ENCODE measurements at places on chromosomes 4 and X.

DNA sequence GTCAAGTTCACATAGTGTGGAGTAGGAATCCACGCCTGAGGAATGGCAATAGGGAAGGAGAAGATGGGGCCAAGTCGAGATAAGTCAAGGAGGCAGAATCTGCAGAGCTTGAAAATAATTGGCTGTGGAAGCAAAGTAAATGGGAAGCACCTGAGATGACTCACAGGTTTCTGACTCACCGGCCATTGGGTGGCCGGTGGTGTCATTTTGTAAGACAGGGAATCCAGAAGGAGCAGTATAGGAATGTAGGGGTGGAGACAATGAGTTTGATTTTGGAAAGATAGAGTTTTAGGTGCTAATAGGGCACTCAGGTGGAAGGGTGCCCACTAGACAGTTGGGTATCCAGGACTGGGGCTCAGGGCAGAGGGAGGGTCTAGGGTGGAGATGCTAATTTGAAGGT, 201.0 kb upstream of the MAMLD1 start:
- no peak for DNase-seq

GRCh38 chr4:176774852-176775251, 17.9 kb downstream of the VEGFC start:
- no peak for DNase-seq

GRCh38 chr4:10593130-10593529, 91.4 kb downstream of the CLNK start:
- no peak for DNase-seq

DNA sequence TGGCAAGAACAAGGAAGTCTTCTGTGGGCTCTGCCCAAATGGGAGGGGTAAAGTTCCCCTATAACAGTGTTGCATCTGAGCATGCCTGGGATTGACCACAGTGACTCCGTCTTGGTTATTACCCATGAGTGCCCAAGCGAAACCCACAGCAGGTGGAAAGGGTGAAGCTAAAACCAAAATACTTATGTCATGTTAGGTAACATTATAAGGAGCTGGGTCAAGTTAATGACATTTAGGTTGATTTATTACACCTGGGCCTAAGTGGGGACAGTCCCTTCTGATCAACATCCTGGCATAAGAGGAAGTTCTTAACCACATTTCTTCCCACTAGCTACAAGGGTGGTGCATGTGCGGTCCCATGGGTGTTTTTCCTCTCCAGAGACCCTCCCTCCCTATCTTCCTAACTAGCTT, 1.3 kb upstream of the ZNF732 start:
- no peak for DNase-seq

DNA sequence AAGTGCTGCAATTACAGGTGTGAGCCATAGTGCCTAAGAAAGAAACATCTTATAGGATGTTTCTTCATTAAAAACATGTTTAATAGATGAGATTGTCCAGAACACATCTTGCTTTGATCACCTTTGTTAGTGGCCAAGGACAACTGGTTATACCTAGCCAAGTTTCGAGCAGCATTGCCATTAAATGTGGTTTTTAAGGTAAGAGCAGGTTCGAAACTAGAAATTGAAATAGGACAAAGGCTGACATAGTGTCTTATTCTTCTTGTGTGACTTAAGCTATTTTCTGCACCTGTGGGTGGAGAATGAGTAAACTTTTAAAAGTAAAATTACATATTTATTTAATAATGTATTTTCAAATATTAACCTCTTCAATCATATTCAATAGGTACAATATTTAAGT, 59.0 kb downstream of the RBPJ start:
- no peak for DNase-seq

DNA sequence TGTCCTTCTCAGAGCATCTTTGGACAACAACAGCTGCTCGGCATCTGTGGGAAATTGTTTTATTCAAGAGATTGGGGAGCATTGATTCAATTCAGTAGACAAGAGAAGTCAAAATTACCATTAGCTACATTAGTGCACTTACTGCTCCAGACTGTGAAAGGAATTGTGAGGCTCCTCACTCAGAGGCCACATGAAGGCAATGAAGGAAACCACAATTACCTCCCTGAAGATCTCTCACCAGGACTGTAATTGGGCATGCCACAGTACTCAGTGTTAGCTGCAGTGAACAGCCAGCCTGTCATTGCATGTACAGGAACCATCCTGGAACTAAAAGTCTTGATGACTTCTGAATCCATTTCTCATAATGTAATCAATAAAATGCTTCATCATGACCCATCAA, 144.8 kb downstream of the PPA2 start:
- no peak for DNase-seq

- DNase-seq, result no peak
Observed at GRCh38 chrX:108712886-108713285, 23.5 kb downstream of the IRS4 start.

DNA sequence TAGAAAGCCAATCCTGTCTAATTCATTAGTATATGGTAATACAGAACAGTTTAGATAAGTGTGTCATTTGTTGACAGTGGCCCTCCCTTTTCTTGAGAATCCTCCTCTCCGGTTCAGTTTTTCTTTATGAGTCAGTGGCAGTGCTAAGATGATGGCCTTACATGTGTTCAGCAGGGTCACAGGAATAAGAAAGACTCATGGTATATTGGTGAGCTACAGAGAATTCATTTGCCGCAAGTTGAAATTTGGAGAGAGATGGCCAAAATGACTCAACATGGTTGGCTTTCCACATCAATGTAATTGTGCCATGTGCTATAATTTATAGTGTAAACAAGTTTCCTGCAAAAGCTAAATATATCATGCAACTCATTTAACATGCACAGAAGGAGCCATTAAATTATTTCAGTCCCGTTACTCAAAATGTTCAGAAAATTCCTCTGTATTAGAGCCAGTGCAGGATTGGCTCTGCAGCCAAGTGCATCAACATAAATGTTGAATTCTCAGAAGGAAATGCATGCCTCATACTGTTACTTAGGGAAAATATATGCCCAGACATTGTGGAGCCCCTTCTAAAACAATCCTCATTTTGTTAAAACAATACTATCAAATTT, 374.3 kb downstream of the AFF2 start:
- DNase-seq, result no peak

GRCh38 chr4:86089781-86090323, 270.0 kb downstream of the MAPK10 start:
- no peak for DNase-seq

- no peak for DNase-seq
Observed at GRCh38 chr4:184620212-184620867, 28.9 kb downstream of the CASP3 start.

DNA sequence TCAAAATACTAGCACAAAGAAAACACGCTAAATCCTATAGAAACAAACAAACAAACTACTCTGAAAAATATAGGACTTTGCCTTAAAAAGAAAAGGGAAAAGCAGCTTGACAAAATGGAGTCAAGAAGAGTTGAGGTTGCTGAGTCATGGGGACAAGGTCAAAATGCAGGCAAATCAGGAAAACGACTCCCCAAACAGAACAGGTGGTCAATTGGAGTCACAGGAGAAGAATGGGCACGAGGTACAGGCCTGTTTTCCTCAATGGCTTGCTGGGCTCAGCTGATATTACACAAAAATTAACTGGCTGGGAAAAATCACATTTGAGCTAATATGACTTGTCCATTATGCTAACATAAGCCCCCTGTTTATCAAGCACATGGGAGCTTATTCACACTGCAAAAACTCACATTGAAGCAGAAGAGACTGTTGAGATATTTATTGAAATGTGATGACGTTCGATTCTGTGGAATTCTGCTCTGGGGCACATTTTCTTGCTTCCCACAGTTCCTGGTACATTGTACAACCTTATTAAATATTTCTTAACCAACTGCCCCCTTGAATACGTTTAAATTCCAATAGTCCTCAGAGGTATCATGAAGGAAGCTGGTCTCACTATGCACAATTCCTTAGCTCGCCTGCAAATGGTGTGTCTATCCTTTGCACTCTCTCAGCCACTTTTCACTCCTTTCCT, 1622.1 kb downstream of the STIM2 start:
- no peak for DNase-seq

DNA sequence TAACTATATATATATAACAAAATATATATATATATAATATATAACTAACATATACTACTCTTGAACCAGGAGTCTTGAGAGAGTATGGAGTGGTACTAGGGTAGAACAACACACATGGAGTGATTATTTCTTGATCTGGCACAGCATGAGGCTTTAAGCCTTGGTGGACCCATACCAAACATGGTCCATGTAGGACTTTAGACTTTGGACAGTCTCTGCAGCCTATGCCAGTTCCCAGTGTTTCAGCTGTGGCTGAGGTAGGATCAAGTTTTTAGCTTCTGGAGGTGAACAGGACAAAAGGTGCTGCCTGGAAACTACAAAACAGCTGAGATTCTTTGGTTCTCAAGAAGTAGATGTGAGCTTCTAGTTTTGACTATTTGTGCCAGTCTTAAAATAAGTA, 20.6 kb downstream of the CORIN start:
- DNase-seq, result no peak

DNA sequence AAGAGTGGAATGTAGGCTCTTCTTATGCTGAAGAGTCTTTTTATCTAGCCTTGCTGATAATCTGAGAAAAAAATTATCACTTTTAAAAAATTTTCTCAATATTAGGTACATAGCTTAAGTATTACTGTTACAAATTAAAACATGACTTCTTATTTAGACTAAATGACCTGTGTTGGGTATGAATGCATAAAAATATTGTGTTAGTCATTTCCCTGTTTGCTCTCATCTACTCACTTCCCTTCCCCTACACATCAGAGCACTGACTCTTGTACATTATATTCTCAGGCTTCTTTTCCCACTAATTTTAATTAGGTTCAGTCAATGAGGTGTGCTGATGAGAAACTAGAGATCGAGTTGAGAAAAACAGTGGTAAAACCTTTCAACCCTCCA, 881.0 kb downstream of the PCDH18 start:
- DNase-seq, result no peak

- no peak for DNase-seq
Observed at GRCh38 chr4:99077177-99077576, 11.4 kb downstream of the ADH5 start.

- no peak for DNase-seq
Observed at GRCh38 chrX:74922922-74923543, 2.2 kb downstream of the NEXMIF start.

- DNase-seq, result no peak
Observed at GRCh38 chrX:70032792-70033191, 16.9 kb downstream of the AWAT2 start.

- no peak for DNase-seq
Observed at GRCh38 chr4:35358001-35358584, 886.2 kb downstream of the ARAP2 start.

GRCh38 chr4:110867981-110868720, 245.3 kb upstream of the PITX2 start:
- DNase-seq, result no peak

GRCh38 chr4:4267981-4268380, 20.0 kb upstream of the TMEM128 start:
- no peak for DNase-seq

- no peak for DNase-seq
Observed at GRCh38 chr4:162865102-162865501, 301.6 kb downstream of the NAF1 start.

GRCh38 chr4:146098978-146099377, 76.5 kb upstream of the LSM6 start:
- DNase-seq, result no peak

DNA sequence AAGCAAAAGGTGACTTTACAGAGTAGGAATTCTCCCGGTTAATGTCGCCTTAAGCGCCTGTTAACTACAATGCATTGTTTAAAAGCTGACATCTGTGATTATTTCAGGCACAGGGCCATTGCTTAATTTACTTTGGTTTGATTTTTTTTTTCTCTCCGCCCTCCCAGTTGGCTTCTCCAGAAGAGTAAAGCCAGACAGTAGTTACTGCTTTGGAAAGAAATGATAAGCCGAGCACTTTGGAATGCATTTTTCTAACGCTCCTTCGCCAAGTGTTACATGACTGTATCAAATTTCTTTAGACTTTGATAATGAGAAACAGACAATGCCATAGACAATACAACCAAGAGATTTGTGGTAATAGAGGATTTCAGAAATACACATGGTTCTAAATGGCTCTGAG, 383.0 kb upstream of the TENM3 start:
- DNase-seq, result no peak

GRCh38 chr4:139625482-139625881, 40.1 kb upstream of the MGST2 start:
- DNase-seq, result no peak

GRCh38 chr4:5992828-5993321, 25.4 kb downstream of the C4orf50 start:
- DNase-seq, result no peak

DNA sequence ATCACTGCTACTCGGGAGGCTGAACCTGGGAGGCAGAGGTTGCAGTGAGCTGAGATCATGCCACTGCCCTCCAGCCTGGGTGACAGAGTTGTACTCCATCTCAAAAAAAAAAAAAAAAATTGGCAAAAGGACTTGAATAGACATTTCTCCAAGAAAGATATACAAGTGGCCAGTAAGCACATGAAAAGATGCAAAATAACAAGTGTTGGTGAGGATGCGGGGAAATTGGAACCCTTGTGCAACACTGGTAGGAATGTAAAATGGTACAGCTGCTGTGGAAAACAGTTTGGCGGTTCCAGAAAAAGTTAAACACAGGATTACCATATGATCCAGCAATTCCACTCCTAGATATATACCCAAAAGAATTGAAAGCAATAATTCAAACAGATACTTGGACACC, 19.4 kb downstream of the RBM10 start:
- no peak for DNase-seq

GRCh38 chrX:4668802-4669536, 955.5 kb upstream of the PRKX start:
- no peak for DNase-seq

DNA sequence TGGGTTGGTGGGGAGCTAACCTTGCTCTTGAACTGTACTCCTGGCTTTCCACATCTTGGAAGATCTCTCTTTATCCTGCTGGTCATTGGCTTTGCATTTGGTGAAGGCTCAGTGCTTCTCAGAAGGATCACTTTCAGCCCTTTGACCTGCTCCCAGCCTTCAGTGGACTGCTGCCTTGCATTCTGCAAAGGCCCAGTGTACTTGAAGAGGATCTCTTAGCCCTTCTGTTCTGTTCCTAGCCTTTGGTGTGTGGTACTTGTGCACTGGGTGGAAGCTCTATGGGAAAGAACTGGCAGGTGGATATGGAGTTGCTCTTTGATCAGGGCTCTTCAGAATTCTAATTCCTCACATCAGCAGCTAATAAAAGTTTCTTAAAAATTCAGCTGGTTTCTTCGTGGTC, 46.5 kb downstream of the FGF2 start:
- no peak for DNase-seq

GRCh38 chrX:19814778-19815177, 72.6 kb downstream of the SH3KBP1 start:
- no peak for DNase-seq

DNA sequence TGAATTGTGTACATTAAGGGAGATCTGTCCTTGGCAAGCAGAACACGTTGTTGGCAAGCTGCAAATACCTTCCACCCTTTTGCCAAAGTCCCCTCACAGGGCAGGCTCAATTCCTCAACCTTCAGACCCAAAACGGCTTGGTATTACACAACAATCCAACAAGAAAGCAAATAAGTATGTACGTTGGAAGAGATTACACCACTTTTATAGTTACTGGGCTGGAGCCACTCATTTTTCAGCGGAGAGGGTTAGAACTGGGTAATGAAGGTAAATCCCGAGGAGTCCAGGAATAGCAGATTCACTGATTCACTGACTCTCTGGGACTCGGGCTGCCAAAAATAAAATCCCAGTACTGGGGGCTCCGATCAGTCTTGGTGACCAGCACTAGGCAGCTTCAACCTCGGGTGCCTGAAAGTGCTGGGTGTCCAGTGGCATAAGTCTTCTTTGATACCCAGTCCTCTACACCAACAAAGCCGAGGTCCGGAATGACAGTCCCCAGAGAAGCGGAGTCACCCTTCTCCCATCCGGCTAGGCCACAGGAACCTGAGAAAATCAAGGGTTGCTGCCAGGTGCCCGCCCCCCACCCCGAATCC, 587 bp downstream of the TIMM8A start:
- no peak for DNase-seq
